Nucleus accumbens (tissue), 56 donors: ENCODE measurements at places on chromosomes 1 and 21.

GRCh38 chr1:193358419-193358818 lies 172.0 kb upstream of the B3GALT2 start:
- no peak for DNase-seq

DNA sequence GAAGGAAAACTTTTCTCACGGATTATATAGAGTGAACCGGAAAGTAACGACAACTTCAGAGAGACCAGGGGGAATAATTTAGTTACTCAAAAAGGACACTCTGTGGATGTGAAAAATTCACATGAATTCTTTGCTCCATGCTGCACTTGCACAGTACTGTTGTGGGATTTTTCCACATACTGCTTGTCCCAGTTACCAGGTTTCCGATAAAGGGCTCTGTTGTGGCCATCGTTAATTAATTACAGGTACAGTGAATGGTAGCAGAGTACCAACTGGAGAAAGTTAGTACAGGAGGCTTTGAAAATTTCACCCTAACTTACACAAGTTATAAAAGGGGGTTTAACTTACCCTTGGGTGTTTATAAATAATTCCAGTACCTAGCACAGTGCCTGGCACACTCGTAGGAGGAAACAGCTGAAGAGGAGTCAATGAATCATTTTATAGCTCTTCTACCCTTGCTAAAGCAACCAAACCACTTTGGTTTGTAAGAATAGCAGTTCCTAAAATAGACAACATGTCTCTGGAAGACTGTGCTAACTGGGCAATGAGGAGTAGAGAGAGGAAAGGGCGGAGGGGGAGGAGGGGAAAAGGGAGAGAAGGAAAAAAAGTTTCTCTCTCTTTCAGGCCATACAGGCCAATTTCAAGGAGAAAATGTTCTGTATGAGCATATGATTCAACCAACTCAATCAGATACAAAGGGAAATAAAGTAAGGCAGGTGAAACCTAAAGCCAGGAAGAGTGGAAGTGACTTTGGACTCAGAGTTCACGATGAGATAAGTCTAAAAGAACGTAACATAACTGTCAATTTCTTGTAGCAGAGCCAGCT lies 98.3 kb upstream of the MAGI3 start:
- DNase-seq, result no peak

- no peak for DNase-seq
These were observed 96.8 kb upstream of the PALMD start for GRCh38 chr1:99548943-99549605.

GRCh38 chr1:209386156-209386555 lies 197.4 kb upstream of the CAMK1G start:
- DNase-seq, result no peak

DNA sequence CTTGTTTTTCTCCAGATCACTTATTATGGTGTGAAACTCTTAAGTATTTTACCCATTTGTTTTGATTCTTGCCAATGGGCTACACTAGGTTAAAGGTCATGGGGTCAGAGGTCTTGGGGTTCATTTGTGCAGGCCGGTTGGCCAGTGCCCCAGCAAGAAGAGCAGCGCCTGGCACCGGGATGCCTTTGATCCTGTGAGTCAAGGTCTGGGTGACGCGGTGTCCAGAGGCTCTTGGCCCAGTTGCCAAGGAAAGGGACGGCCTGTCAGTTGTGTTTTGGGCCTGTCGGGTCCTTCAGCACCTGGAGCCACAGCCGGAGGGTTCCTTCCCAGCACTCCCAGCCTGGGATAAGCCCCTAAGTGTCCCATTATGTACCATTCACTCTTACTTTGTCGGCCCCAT lies 25.1 kb downstream of the RHBG start:
- no peak for DNase-seq

- peak; percentile 8 for DNase-seq
These were observed 7.5 kb downstream of the TMEM59 start for GRCh38 chr1:54045496-54045895.

- no peak for DNase-seq
These were observed 716 bp downstream of the CTBS start for GRCh38 chr1:84573481-84573966.

DNA sequence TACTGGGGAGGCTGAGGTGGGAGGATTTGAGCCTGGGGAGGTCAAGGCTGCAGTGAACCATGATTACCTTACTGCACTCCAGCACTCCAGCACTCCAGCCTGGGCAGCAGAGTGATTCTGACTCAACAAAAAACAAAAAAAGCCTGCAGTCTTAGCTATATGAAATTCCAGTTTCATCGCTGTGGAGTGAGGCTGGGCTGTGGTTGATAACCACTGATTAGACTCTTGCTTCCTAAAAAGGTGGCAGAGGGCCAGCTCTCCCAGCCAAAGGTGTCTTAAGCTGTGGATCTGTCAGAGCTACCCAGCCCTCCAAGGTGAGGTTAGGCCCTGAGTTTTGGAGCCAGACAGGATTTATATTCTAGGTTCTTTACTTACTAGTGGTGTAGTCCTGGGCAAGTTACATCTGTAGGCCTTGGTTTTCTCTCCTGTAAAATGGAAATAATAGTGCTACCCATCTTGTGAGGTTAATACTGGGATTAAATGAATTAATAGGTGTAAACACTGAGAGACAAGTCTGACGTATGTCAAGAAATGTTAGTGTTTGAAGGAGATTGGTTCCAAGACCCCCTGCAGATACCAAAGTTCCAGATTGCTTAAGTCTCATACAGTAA lies 35.9 kb downstream of the TMCC2 start:
- no peak for DNase-seq
